CD14-positive monocyte (primary cell): ENCODE measurements at places on chromosomes 6 and 20.

DNA sequence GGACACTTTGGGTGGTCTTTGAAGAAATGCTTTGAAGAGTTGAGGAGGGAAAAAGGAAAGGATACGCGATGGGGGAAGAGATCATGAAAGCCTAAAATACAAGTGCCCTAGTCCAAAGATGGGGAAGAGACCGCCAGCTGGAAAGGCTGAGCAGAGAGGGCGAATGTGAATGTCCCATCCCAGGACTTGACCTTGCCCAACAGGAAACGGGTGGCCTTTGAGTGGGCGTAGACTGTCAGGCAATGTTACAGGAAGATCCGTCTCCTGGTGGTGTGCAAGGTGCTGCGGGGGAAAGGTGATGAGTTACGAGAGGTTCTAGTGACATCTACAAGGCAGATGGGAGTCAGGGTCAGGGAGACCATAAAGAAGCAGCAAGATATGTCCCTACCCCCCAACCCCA is 55.0 kb upstream of the TBXT start:
- no peak for DNase-seq

GRCh38 chr6:121686611-121687023 is 251.2 kb downstream of the GJA1 start:
- DNase-seq: no peak

GRCh38 chr6:129920103-129920798 is 59.1 kb upstream of the TMEM244 start:
- no peak for DNase-seq

GRCh38 chr6:144248003-144248402 is 37.1 kb upstream of the UTRN start:
- no peak for DNase-seq

- DNase-seq: peak; percentile 74
Measured at GRCh38 chr20:23087587-23088251, 1.6 kb upstream of the CD93 start.

- DNase-seq: no peak
Measured at GRCh38 chr6:33280539-33280938, 3.6 kb downstream of the B3GALT4 start.

- no peak for DNase-seq
Measured at GRCh38 chr20:31705598-31706597, 16.8 kb downstream of the BCL2L1 start.

DNA sequence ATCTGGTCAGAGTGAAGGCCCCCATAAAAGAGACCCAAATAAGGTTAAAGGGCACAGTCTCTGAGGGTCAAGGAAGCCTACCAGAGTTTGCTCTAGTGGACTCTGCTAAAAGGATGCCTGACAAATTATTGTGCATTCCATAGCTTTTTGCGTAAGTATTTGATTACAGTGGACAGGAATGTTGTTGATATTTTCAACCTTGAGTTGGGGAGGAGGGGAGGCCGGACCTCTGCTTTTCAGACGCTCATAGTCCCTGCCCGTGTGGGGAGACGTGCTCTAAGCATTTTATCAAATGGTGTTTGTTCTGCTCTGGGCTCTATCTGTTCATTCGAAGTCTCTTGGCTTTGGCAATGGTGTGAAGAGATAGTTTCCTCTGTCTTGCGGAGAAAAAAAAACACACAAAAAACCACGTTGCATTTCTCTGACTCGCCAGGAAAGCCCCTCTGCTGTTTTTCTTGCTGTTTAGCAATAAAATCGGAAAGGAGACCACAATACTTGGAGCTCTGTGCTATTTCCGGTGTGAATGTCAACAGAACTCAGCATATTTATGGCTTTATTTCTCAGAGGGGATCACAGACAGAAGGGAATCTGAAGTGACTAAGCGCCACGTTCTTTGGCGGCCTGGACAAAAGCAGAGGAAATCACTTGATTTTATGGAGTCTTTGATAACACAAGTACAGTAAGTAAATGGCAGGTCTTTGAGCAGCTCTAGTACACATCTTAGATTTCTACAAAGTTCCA is 159.8 kb downstream of the ZFP64 start:
- DNase-seq: no peak

DNA sequence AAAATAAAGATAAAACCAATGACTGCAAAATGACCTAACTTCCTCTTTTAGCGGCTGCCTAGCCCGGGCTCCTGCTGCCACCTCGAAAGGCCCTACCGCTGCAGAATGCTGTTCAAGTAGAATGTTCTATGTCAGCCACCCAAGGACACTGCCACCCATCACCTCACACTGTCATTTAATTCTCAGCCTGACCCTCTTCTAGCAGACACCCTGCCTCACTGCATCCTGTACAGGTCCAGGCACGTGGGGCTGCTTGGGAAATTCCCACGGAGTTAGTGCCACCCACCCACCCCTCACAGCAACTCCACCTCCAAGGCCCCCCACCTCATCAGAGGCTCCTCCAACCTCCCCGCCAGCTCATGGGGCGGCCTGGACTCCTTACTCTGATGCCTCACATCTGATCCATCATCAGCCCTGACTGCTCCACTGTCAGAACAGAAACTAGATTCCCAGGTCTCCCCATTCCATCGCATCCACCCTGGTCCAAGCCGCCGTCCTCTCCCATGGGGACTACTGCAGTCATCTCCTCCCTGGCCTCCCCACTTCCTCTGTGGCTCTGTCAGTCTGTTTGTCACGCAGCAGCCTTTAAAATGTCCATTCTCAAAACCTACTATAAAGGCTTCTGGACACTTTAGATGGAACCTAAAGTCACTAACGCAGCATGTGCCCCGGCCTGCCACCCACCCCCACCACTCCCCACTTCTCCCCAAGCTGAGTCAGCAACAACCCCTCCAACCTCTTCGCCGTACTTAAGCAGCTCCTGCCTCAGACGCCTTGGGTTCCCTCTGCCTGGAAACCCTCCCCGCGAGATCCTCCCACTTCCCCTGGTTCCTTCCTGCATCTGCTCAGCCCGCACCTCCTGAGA is 17.0 kb downstream of the NFATC2 start:
- no peak for DNase-seq

DNA sequence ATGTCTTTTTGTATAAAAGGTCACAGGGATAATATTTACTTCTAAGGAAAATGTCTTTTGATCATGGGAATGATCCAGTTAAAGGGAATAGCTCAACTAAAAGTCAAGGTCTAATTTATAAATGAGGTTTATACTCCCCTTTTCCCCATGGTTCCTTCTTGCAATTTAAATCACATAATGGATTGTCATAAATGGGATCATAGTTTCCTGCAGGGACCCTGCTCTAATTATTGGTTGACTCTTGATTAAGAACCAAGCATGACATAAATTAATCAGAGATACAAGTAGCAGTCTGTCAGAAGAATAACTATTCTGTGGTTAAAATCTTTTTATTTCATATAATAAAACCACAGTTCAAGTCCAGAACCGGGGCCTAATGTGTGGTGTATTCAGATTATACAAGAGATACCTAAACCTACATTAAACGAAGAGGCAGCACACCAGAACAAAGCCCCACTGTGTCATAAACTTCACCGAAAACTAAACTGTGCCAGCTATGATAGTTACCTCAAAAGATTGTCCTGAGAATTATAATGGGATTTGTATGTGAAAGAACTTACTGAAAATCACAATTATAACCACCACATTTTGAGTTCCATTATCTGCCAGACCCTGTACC is 43.0 kb upstream of the CD83 start:
- no peak for DNase-seq

GRCh38 chr6:131958542-131959470 is 7.6 kb upstream of the CCN2 start:
- DNase-seq: no peak

DNA sequence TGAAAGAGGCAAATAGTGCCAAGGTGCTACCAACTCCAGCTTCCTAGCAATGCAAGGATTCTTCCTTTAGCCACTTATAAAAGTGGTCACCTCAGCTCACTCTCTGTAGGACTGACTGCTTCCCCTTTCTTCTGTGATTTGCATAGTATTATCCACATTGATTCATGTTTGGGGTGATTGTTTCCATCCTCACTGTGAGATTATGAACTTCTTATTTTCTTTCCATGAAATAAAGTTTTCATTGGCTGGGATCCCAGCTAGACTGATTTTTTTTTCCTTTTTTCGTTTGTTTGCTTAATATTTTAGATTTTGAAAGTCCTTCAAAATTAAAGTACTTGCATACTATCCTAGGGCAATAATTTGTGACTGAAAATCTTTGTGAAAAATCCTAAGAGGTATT is 50.5 kb downstream of the EYA4 start:
- DNase-seq: no peak

GRCh38 chr6:19024737-19025136 is 637.6 kb downstream of the RNF144B start:
- DNase-seq: no peak

- no peak for DNase-seq
Measured at GRCh38 chr20:62011403-62011790, 54.3 kb downstream of the TAF4 start.

DNA sequence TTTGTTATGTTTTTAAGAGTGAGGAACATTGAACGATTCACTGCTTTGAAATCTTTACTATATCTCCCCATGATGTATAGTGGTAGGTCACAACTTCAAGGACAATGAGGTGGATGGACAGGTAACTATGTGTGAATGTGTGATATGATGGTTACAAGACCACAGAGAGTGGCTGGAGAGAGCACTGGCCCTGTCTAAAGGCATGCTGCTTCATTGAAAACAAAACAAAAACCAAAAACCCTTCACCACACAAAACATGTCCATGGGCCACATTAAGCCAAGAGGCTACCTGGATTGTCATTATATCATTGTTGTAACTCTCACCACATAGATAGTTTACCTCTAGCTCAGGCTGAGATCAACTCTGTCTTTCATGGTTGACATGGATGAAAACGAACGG is 180.6 kb upstream of the TENT5A start:
- no peak for DNase-seq

DNA sequence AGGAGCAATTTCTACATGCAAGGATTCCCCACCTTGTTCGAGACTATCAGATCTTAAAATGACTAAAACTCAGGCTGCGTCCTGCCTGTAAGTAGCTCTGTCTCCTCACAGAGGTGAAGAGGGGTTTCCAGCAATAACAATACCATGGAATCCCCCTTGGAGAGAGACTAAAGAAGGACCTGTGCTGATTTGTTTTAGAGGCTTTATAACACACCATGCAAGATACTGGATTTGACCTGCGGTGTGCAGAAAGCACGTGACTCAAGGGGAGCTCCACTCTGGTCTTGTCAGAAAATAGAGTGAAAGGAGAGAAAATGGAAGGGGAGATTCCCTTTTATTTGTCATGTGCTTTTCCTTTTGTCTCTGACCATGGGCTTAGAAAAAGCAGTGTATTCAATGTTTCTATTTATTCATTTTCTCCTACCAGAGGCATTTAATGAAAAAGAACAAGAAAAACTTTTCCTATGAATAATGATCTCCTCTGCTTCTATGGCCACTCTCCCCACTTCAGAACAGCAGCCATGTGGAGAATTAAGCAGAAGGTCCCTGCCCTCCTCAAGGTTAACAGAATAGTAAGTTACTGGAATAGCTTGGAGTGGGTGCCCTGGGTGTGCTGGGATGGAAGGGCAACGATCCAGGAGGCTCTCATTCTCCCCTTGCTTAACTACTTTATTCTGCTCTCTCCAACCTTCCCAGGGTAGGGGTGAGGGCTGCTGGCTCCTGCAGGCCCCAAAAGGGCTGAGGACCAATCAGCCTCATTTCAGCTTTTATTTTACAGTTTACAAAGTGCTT is 19.2 kb upstream of the MRPS10 start:
- no peak for DNase-seq

- no peak for DNase-seq
Measured at GRCh38 chr6:163797296-163797845, 382.9 kb downstream of the QKI start.

DNA sequence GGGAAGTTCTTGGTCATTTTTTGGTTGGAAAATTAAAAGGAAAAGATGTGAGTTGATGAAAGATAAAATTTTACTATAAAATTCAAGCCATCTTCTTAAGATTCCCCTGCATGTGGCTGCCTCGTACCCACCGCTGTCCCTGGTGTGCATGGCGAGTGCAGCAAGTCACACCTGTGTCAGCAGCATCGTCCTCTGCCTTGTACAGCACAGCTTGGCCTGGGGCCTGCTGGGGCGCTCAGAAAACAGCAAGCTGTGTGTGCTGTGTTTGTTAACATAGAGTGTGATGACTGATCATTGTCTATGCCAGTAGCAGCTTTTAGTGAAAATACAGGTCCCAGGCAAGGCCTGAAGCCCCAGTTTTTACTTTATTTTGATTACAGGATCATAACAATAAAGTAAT is 56.7 kb downstream of the FAM120B start:
- no peak for DNase-seq

- no peak for DNase-seq
Measured at GRCh38 chr6:20084411-20084810, 127.9 kb downstream of the MBOAT1 start.

DNA sequence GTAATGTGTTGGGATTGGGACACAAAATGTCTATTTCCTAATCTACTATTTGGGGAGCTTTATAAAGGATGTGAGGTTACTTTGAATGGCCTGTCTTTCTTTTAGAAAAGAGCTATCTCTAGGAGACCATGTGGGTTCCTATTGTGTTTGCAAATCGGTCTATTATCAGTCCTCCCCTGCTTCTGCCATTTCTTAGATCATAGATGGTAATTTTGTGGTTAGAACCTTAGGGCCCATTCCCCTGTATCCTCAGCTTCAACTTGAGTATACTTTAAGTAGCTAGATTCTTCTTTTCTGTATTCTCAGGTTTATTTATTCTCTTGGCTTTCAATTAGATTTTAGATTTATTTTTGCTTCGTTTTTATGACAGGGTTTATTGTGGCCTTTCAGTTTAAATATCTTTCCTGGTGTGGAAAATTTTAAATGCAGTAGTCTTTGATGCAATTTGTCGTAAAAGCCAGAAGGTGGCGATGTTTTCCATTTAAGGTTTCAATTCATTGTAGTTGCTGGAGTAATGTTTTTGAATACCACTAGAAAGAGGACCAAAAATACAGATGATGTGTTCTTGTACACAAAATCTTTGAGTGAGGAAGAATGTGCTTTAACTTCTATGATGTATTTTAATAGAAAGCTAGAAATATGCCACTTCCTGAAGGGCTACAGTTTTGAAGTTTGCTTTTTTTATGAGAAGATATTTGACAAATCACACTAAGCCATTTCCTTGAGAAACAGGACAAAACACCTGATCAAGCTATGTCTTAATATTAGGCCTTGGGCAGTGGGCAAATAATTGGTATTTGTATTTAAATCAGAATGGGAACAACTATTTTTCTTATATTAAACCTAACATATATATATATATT is 20.3 kb downstream of the TBPL1 start:
- DNase-seq: peak; percentile 45

DNA sequence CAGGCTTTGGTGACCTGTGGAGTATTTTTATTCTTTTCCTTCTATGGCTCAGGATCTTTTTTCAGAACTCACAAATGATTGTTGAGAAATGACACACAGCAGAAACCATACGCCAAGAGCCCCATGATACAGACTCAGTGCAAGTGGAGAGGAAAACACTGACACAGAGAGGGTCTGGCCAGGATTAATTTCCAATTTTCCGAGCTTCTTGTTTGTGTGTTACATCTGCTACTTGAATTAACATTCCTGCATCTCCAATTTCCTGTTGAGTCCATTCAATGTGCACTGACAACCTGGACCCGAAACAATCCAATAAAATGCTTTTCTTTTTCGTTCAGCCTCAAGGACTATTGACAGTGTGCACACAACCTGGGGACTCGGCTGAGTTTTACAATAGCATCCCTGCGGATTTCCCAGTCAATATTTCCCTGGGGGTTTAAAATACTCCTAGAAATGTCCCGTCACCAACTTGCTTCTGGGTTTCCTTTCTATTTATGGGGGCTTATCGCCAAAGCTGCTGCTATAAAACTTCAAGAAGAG is 4.9 kb upstream of the MLN start:
- DNase-seq: no peak
